ENCODE measurements at places on chromosomes 3 and 15.

- DNase-seq = no peak
Measured at GRCh38 chr3:34216711-34217335, 418.4 kb downstream of the PDCD6IP start.

DNA sequence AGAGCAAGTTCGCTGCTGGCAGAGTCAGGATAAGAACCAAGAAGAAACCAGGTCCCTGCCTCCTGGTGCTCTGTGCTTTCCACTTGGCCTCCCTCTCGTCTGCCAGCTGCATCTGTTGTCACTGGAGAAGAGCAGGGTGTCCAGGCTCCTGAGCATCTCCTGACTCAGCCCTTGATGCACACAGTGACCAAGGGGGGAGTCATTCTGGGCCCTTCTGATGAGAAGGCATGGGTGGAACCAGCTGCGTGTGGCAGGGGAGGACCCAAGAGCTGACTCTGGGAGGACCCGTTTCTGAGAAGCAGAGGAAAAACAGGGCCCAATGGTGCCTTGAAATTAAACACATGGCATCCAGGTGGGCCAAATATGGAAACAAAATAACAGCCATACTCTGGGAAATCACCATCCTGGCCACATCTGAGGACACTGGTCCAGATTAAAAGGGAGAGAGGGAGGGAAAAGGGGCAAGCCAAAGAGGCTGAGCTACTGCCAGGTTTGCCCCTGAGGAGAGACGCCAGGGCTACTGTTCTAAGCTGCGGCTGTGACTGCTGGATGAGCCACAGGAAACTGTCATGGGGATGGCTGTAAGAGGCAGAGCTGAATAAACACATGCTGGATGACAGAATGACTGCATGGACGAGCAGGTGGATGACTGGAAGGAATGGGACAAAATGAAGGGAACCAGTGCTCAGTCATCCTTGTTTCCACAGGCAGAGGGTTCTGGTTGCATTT is 58.1 kb upstream of the CA12 start:
- DNase-seq = no peak

DNA sequence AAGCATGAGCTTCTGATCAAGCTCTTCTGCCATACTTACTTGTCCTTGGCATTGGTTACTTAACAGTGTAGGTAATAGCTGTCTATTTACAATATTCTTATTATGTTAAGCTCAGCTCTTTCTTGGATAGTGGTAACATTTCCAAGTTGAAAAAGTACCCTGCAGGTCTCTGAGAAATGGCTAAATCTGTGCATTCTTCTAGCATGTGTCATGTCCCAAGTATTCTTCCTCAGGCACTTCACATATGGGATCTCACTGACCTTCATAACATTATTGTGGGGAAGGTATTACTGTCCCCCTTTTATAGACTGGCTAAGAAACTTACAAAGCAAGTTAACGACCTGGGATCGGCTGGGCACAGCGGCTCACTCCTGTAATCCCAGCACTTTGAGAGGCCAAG is 236.1 kb downstream of the RORA start:
- no peak for DNase-seq

GRCh38 chr3:182766099-182766498 is 27.2 kb upstream of the ATP11B start:
- no peak for DNase-seq

DNA sequence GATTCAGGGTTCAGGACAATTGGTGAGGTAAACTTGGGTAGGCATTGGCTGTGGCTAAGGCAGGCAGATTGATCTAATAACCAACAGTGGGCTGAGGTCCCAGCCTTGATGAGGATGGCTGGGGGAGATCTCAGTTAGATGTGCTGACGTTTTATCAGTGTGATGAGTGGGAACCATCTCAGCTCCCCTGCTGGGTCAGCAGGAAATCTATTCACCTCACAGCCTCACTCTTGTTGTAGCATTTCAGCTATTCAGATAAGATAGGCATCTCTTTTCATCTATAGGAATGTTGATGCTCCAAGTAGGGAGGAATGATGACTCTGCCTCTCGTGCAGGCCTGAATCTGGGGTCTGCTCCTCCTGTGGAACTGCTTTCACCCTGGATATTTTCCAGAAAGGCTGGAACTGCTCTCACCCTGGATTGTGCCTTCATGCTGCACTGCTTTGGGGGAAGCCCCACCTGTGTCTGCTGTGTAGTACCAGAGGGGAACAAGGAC is 973.7 kb downstream of the NSUN3 start:
- DNase-seq = no peak
